ENCODE measurements at places on chromosomes 3 and 15. TPM values are rescaled to one million over a fixed set of nuclear protein-coding genes. Genes with fewer than 3 reads are reported as not detected.

Gene P2RY1
- total RNA-seq, result 0.56 TPM

Gene KLF15
- total RNA-seq, result 0.73 TPM

Gene SI
- not detected for total RNA-seq

Gene ANKRD34C
- not detected for total RNA-seq

Gene THSD4
- 27.2 TPM for total RNA-seq

Gene GPR156
- 0.24 TPM for total RNA-seq

Gene COMMD4
- 174 TPM for total RNA-seq

Gene LRRC34
- total RNA-seq, result not detected

Gene ZMYND10
- total RNA-seq, result 1.1 TPM

Gene LCMT2
- 6.0 TPM for total RNA-seq

Data from A549 treated with Hydrocortisone at 1 μM for 4 hours (cell line).